Stimulated activated CD4-positive, alpha-beta T cell treated with anti-CD3 and anti-CD28 coated beads, Interleukin-2, amount 100 ng/mL, for 24 hours (primary cell): ENCODE measurements at places on chromosomes 7 and 10.

DNA sequence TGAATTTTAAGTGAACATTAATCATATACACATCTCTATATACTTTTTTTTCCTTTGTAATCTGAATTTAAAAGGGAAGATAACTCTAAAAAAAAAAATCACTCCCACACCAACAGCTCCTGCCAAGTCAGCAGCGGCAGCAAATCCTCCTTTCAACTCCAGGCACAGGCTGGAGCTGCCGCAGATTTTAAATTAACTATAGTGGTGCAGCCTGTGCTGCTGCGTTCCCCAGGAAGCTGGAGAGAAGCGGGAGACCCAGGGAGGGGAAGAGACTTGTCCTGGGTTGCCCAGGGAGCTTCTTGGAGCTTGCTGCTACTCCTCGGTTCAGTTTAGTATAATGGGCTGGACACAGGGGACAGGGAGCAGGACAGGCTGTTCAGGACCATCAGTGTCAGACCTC, 32.6 kb upstream of the HSPB1 start:
- DNase-seq = no peak

DNA sequence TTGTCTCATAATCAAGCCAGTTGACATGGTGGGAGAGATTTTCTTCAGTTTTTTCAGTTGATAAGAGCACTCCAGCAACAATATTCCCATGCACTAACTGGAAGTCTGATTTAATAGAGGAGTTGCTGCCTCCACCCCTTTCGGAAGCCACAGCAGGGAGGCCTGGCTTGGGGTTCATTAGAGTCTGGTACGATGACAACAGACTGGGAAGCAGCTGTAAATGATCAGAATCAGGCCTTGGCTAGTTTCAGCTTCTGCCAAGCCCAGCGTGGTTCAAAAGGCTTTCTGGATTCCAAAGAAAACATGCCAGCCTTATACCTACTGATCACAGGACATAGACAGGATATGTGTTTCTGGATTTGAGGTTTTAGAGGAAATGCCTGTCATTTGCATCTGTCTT, 274.0 kb downstream of the CSTF2T start:
- DNase-seq = no peak

DNA sequence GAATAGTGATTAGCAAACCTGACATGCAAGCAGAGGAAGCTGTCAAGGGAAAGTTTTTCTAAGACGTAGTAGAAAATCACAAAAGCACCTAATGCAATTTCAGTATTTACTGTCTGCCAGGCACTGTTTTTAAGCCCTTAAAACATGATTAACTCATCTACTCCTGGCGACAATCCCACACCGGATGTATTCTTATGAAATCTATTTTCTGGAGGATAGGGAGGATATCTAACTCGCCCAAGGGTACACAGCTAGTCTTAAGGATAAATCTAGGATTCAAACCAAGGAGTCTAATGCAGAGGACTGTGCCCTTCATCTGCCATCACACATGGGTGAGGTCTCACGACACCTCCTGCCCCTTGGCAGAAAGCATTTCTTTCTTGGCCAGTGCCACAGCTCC, 47.8 kb upstream of the FIGNL1 start:
- DNase-seq = no peak

DNA sequence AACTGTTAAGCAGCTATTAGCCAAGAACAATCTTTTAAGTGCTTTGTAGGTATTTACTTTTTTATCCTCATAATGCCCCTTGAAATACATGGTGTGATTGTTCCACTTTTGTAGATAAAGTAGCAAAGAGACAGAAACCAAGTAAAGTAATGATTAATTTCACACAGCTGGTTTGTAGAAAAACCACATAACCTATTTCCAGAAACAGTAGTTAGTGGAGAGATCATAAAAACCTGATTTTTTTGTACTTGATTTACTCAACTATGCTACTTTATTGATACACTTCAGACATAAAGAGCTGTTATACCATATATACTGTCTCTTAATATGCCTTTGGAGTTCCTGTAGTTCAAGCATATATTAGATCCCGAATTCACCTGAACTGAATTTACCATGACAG, 118.4 kb downstream of the SEMA3A start:
- no peak for DNase-seq

- DNase-seq = no peak
Observed at GRCh38 chr10:69901628-69902505, 100.2 kb downstream of the COL13A1 start.

- no peak for DNase-seq
Observed at GRCh38 chr10:7958442-7958841, 96.0 kb upstream of the GATA3 start.

- no peak for DNase-seq
Observed at GRCh38 chr7:125195156-125195555, 265.5 kb upstream of the POT1 start.

DNA sequence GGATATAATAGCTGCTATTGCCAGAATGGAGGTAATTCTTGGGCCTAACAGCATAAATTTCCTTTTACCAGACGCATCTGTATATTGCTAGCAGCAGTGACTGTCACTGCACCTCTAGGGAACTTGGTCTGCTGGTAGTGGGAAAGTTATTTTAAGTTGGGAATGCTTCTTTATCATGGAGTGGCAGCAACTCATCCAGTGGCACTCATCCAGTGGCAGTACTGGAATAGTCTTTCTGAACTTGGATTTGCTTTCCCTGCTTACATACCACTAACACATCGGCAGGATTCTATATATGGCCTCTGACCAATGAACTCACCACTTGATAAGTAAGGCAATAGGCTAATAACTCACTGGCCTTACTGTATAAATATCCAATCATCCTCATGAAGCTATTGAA, 22.0 kb upstream of the ICA1 start:
- DNase-seq = no peak

DNA sequence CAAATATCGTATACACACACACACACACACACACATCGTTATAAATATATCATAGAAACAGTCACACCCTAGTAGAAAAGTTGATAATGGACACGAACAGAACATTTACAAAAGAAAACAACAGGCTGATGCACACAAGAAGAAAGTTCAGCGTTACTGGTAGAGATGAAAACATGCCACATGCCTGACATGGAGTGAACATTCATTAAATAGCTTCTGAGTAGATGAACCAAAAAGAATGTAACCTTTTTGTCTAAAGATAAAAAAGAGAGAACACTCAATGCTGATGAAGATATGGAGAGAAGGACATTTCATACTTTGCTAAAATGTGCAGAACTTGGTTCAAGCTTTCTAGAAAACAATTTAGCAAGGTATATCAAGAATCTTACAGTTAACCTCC, 173.4 kb upstream of the KLF14 start:
- no peak for DNase-seq

DNA sequence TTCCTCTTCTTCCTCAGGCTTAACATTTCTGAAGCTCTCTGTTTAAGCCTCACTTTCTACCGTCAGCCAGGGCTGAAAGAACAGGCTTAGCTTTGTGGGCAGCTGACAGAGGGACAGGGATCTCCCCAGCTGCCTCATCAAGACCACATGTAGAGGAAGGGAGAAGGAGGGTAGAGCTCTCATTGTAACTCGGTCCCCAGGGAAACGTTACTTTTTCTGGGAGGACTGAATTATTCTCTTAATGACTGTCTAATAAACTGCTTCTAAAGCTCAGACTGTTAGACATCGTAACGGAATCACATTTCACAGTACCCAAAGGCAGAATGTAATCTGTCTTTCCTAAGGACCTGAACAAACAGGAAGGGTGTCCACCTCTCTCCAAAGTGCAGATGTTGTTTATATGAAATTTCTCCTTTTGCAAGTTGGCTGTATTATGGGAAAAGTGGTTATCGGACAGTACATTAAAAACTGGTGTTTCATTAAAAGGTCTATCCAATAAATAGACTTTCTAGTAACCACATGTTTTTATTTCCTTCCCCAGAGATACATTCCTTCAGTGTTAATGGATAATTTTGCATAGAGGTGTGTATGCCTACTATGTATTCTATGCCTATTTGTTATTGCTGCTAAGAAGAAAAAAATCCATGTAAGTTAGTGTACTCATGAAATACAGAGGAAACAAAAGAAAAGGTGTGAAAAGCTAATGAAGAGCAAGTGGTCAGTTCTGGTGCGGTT, 144.2 kb downstream of the CTTNBP2 start:
- no peak for DNase-seq

- no peak for DNase-seq
Observed at GRCh38 chr7:84790882-84791281, 396.0 kb downstream of the SEMA3D start.

DNA sequence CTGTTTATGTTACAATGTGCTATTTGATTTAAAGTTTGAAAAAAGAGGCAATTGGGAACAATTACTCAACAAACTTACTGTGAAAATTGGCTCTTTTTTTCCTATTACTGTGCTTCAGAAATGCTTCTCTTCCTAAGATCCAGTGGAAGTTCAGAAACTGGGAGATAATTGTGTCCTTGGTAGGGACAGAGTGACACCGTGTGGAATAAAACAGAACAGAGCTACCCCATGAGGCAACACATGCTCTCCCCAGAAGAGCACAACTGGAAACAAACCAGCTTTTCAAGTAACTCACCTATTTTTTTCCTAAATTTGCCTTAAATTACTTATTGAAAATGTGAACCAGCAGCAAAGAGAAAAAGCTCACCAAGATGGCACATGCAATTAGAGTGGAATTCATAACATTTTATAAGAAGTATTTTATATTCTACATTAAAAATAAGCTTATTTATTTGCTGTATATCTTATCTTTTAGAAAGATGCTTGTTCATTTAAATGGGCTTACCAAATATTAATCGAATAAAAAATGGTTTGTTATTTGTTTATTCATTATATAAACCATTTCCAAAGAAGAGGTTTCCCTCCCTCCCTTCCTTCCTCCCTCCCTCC, 346.1 kb upstream of the ANKRD30A start:
- DNase-seq = no peak

DNA sequence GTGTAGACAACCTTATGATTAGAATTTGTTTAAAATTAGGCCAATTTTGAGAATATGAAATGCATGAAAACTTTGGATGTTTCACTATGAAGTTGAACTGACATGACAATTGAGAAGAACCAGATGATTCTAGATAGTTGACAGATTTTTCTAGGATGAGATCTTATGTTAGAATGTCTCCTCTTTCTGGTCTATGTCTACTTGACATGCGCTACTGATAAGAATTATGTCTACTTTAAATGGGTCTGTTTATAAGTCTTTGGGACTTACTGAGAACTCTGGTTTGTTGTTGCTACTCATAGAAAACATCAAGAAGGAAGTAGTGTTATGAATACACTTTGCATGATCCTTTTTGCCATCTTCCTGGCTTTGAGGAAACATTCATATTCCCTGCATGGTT, 228.2 kb upstream of the CCDC6 start:
- DNase-seq = no peak

GRCh38 chr10:9608602-9609001, 1409.1 kb upstream of the CELF2 start:
- no peak for DNase-seq

- DNase-seq = no peak
Observed at GRCh38 chr10:75957314-75958120, 526.1 kb downstream of the LRMDA start.
